ENCODE measurements at places on chromosomes 7 and 10.

- H3K4me1 ChIP-seq = no peaks in the 10 kb centered on the region
- no peak overlapping the region for H3K27ac ChIP-seq
- no peaks in the 10 kb centered on the region for H3K27me3 ChIP-seq
- no peaks in the 10 kb centered on the region for H3K36me3 ChIP-seq
- H3K4me3 ChIP-seq = no peak overlapping the region
Measured at GRCh38 chr7:133804127-133804526, 323.0 kb upstream of the LRGUK start.

- no peaks in the 10 kb centered on the region for H3K4me1 ChIP-seq
- no peak for DNase-seq
- H3K36me3 ChIP-seq = no peaks in the 10 kb centered on the region
- no peaks in the 10 kb centered on the region for H3K27me3 ChIP-seq
Measured at GRCh38 chr10:74514322-74514721, 312.1 kb upstream of the KAT6B start.

DNA sequence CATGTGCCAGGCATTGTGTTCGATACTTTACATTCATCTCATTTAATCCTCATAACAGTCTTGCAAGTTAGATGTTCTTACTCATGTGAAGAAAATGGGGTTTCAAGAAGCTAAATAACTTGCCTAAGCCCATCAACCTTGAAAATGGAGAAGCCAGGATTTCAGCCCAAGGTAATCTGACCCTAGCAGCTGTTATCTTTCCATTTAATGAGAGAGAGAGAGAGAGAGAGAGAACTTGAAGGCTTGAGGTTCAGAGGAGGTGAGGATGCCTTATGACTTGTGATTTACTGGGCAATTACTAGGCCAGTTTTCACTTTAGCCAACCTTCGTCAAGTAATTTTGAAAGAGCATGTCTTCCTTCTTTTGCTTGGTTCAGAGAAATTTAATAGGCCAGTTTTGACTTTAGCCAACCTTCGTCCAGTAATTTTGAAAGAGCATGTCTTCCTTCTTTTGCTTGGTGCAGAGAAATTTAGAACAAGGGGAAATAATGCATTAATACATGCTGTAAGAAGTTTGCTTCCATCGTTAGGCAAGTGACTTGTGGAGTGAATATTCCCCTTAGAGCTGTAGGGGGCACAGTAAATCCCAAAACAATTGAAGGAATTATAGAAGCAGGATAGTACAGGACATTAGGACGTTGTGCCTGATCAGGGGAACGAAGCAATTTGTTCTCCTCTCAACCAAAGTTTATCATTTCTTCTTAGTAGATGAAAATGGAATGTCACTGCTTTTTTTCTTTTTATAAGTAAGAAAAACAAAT, 143.0 kb upstream of the BMPER start:
- no peaks in the 10 kb centered on the region for H3K27me3 ChIP-seq
- no peaks in the 10 kb centered on the region for H3K4me1 ChIP-seq
- DNase-seq = no peak

DNA sequence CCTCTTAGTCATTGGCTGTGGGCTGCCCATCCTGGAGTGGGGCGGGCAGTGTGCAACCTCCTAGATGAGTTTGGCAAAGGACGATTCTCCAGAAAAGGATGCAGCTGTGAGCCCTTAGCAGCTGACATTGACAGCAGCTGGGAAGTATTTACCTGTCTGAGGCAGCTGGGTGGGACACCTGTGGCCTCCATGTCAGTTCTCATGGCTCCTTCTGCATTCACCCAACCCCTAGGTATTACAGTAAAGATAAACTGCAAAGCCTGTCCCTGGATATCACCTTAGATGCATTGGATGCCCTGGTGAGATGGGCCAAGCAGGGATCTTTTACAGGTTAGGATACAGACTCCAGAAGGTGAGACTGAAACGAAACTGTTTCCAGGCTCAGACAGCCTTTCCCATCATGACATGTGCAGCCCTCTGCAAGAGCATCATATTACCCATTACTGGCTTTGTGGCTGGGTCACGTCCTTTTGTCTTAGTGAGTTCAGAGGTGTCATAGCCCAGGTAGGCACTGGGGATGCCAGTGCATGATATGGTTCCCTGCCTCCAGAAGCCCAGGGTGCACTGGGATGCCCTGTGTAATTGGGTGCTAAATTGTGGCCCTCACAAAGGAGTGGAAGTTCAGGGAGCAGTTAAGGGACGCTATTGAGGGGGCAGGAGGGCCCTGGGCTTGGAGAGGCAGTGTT, 28.9 kb downstream of the MINDY4 start:
- H3K27me3 ChIP-seq = no peaks in the 10 kb centered on the region
- H3K4me1 ChIP-seq = no peaks in the 10 kb centered on the region
- H3K36me3 ChIP-seq = peaks cover 3% of the 10 kb centered on the region
- DNase-seq = no peak
- no peak overlapping the region for H3K4me3 ChIP-seq

GRCh38 chr7:36047091-36047658, 105.9 kb upstream of the EEPD1 start:
- H3K27ac ChIP-seq = no peak overlapping the region
- no peak overlapping the region for H3K4me3 ChIP-seq
- H3K36me3 ChIP-seq = no peaks in the 10 kb centered on the region
- H3K4me1 ChIP-seq = peaks cover 2% of the 10 kb centered on the region

GRCh38 chr10:34295142-34295548, 520.0 kb downstream of the PARD3 start:
- no peak overlapping the region for H3K4me3 ChIP-seq
- H3K27me3 ChIP-seq = no peaks in the 10 kb centered on the region
- H3K4me1 ChIP-seq = no peaks in the 10 kb centered on the region

GRCh38 chr7:55565681-55566080, 6.6 kb downstream of the VOPP1 start:
- no peak overlapping the region for H3K27ac ChIP-seq
- no peak for DNase-seq

DNA sequence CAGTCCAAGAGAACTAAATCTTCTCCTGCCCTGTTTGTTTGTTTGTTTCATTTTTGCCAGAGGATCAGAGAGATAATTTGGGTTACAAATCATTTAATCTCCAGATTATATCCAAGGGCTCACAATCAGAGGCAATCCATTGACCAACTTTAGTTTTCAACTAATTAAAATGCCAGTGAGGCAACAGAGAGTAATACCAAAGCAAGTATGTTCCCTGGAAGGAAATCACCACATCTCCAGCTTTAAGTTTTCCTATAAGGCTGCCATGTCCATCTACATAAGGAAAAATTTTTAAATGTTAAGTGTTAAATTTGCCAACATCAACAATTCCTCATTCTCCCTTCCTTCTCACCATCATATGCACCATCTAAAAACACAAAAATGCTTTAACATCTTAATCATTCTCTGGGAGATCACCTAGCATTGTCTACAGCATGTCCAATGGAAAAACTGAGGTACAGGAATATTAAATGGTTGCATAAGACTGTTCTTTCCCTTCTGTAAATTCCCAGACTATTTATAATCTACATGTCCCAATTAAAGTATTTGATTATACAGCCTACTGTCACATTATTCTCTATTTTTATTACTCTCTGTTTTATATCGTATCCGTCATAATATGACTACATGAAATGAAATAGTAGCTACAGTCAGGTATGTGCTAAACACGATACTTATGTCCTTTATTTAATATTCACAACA, 14.1 kb downstream of the USP54 start:
- H3K27ac ChIP-seq = no peak overlapping the region
- H3K4me3 ChIP-seq = no peak overlapping the region
- peaks cover 6% of the 10 kb centered on the region for H3K4me1 ChIP-seq

DNA sequence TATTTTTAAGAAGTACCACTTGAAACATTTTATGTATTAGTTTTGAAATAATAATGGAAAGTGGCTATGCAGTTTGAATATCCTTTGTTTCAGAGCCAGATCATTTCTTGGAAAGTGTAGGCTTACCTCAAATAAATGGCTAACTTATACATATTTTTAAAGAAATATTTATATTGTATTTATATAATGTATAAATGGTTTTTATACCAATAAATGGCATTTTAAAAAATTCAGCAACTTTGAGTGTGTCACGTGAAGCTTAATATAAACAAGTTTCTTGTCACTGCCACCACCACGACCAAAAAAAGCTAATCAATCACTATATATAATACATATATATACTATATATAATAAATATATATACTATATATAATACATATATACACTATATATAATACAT, 4.8 kb downstream of the IL6 start:
- no peaks in the 10 kb centered on the region for H3K36me3 ChIP-seq
- H3K27ac ChIP-seq = no peak overlapping the region
- no peak for DNase-seq
- H3K4me3 ChIP-seq = no peak overlapping the region

GRCh38 chr7:110909117-110909516, 181.8 kb upstream of the LRRN3 start:
- no peaks in the 10 kb centered on the region for H3K4me1 ChIP-seq
- no peaks in the 10 kb centered on the region for H3K27me3 ChIP-seq
- DNase-seq = no peak
- H3K36me3 ChIP-seq = no peaks in the 10 kb centered on the region
- H3K27ac ChIP-seq = no peak overlapping the region

- no peaks in the 10 kb centered on the region for H3K4me1 ChIP-seq
- no peak for DNase-seq
- no peak overlapping the region for H3K27ac ChIP-seq
- H3K27me3 ChIP-seq = no peaks in the 10 kb centered on the region
Measured at GRCh38 chr10:33416209-33416608, 81.7 kb upstream of the NRP1 start.

Data from neuronal stem cell (in vitro differentiated cells).